Umbilical cord (tissue), 2 donors: ENCODE measurements at places on chromosomes 1 and 21.

- no peak for DNase-seq
Measured at GRCh38 chr1:1748686-1749321, 24.6 kb upstream of the CDK11A start.

DNA sequence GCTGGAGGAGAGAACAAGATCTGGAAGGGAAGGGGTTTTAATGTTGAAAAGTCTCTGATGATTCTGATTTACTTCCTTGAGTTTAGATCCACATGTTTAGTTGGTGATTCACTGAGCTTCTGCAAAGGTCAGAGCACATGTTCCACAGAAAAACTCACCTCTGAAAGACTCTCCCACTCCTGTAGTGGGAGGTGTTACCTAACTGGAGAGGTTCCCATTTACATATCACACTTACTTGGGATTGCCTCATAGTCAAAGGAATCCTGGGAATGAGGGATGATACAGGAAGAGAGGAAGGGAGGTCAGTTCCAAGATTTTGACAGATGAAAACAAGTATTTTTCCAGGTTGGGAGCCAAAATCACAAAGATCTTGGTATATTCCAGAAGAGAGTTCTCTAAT, 2.7 kb upstream of the NTNG1 start:
- DNase-seq: no peak

GRCh38 chr1:1899266-1899966, 8.5 kb upstream of the GNB1 start:
- DNase-seq: no peak

GRCh38 chr1:243712242-243712641, 137.8 kb downstream of the AKT3 start:
- no peak for DNase-seq

- DNase-seq: no peak
Measured at GRCh38 chr1:200530623-200531261, 89.8 kb downstream of the KIF14 start.

DNA sequence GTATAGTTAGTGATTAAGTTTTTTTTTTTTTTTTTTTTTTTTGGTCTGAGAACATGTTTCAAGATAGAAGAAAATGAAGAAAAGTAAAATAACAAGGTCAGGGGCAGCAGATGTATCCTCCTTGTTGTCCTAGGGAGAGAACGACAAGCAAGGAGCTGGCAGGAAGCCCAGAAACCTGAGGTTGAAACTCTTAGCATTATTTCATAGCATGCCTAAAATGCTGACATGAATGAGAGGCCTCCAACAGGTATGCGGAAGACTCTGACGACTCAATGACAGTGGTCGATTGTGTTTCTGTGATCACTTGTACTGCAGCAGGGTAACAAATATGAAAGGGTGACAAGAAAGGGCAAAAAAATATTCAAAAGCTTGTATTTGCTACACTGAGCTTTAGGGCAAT, 415.9 kb downstream of the PLA2G4A start:
- DNase-seq: peak; percentile 47

DNA sequence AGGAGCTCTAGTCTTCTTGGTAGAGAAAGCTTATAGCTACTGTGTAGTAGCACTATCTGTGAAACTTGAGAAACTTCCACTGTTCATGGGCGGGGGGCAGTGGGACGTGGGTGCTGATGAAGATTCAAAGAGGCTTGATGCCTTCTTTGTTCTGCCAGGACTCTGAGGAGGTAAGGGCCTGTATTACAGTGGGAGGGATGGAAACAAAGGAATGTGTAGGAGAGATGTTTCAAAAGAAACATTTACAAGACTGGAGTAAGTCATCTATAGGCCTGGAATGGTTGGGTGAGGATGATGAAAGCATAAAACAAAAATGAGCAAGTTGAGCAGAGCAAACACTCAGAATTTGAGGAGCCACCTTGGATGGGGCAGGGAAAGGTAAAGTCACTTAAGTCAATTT, 89.4 kb downstream of the C1orf21 start:
- DNase-seq: no peak

- no peak for DNase-seq
Measured at GRCh38 chr1:209593747-209594146, 10.2 kb downstream of the CAMK1G start.

- DNase-seq: no peak
Measured at GRCh38 chr1:115643225-115643624, 1.5 kb downstream of the VANGL1 start.

- no peak for DNase-seq
Measured at GRCh38 chr21:33109574-33110339, 39.8 kb downstream of the OLIG1 start.

DNA sequence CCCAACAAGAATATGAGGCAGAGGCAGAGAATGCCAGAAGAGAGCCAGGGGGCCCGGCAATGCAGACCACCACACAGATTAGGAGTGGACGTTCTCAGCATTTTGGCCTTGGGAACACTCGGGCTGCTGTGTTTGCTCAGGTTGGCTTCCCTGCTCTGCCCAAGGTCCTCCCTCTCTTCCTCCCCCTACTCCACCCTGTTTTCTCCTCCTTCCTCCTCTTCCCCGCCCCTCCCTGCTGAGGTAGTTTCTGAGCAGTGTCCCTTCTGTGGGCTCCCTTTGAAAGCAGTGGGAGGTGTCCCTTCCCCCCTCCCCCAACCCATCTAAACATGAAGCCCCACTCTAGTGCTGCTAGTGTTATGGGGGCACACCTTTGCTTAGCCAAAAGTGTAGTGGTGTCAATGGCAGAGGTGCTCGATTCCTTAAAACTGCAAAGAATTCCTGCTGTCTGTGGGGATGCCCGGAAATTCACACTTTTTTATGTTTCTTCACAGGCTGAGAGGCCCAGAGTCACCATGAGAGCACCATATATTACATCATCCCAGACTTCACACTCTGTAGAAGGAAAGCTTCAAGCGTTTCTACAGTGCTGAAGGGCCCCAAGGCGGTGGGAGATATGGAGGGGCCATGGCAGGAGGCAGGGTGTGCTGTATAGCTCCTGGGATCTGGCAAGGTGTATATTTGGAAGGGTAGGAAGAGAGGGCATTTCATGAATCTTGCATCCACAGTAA, at the start of gene HHIPL2:
TSS of gene HHIPL2 (minus strand) at position 161 of the 728 bp plus-strand sequence. CDS start at position 101, 60 bp downstream.
- no peak for DNase-seq

DNA sequence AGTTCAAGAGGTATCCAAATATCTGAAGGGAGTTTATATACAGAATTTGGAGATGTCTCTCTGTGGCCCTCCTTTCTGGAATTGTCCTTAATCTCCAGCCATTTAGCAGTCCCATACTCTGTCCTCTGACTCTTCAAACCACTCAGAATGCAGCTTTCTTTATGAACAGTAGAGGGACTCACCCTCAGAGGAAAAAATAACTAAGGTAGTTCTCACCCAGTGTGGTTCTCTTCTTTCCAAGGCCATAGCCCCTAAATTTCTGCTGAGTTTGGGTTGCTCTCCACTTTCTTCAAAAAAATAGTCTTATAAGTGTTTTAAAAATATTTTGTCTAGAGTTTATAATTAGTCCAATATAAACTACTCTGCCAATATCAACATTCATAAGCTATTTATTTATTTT, 369.7 kb downstream of the MATN1 start:
- peak; percentile 32 for DNase-seq

- DNase-seq: no peak
Measured at GRCh38 chr1:119885903-119886783, 10.2 kb downstream of the ADAM30 start.

- no peak for DNase-seq
Measured at GRCh38 chr21:39077876-39078275, 105.4 kb downstream of the PSMG1 start.

DNA sequence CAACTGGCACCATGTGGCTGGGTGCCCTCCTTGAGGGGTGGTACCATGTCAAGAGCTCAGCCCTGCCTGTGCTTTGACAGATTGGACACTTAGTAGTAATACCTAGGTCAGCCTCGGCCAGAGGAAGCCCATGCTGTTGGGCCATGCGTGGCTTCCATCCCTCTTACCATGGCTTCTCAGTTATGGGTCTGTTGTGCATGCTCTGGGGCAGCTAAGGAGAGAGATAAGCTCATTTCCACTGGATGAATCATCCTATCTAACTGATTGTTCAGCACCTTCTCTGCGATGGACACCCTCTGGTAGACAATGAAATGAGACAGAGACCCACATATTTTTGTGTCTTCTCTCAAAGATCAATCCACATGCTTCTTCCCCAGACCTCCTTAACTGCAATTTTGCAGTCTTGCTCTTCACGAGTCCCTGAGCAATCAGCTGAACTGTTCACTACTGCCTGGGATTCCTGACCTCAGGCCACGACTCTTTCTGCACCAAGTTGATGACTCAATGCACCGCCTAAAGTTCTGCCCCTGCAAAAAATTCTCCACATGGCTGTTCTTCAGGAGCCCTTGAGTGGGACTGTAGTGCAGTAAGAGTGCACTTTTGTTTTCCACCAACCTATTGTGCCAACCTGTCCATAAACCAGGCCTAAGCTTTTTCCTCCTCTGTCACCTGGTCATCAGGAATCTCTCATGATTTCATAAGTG, 6.9 kb upstream of the TRIM62 start:
- DNase-seq: no peak

DNA sequence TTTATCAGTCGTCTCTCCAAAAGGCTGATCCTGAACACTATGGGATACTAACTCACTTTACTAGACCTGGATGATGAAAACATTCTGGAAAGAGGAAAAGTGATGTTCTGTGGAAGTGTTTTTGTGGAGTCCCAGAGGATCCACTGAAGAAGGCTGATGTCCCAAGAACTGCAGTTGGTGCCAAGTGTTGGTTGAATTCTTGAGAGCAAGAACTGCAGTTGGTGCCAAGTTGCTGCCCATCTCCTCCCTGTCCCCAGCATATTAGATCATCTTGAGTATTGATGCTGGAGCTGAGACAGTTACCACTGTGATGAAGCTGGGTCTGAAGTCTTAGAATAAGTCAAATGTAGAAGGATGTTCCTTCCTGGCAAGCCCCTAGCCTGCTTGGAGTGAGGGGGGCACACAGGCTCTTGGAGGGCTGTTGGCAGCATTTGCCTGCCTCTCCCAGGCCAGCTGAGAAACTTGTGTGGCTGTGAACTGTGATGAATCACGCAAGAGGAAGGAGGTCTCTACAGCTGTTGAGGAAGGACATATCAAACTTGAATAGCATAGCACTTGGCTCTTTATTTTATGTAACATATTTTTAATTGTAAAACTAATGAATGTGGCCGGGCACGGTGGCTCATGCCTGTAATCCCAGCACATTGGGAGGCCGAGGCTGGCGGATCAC, 48.1 kb downstream of the DNAJC6 start:
- DNase-seq: no peak

DNA sequence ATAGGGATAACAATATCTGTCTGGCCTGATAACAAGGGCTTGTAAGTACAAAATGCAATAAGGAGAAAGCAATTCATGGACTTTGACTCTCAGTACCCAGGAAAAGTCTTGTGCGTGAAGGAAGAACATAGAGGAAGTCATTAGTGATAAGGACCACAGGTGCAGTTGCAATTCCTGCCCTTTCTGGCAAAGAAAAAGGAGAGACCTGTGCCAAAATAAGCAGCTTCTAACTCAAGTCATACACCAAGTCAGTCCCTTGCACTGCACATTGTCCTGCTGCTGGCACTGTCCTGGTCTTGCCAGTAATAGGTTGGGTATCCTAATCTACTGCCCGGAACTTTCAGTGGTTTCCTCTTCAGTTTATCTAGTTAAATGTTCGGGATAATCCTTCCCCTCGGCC, 14.8 kb upstream of the SOD1 start:
- DNase-seq: no peak

GRCh38 chr1:199155166-199156019, 516.6 kb downstream of the PTPRC start:
- DNase-seq: no peak

DNA sequence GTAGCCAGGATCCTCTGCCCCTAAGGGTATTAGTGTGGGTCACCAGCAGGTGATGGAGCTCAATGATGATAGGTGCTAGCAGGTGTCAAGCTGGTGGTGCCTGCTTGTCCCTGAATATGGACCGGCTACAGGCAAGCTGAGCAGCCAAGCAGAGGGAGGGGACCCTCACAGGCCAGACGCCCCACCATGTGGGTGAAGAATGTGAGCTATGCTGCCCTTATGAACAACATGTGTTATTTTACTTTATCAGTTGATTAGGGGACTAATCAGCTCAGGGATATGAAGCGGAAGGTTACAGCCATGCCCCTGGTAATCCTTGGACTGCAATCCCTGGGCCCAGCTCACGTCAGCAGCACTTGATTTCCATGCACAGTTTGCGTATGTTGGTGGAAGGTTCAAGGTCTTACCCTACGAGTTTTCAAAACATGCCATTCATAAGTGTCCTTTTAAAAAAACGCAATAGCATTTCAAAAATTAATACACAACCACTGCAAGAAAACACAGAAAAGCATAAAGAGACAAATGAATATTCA, 106.0 kb downstream of the CDC7 start:
- DNase-seq: no peak

GRCh38 chr1:57489358-57490036, 65.6 kb upstream of the DAB1 start:
- peak; percentile 24 for DNase-seq

DNA sequence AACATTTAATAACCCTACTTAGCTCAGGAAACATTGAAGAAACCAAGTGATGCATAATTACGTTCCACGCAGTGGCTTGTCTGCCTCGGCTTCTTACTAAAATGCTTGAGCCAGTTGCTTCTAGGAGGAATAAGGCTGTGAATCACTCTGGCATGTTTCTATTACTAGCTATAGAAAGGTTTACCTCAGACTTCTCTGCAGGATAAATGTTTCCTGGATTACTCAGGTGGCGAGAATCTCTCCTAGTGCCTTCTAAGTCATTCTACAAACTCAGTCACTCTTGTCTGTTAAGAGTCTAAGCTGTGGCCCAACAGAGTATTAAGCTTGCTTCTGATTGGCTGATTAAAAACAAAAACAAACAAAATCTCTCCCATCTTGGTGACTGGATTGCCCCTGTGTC, 92.0 kb upstream of the RALGPS2 start:
- no peak for DNase-seq

GRCh38 chr1:47482786-47483185, 44.9 kb downstream of the FOXD2 start:
- DNase-seq: no peak
